ENCODE measurements at places on chromosomes 16 and 17.

DNA sequence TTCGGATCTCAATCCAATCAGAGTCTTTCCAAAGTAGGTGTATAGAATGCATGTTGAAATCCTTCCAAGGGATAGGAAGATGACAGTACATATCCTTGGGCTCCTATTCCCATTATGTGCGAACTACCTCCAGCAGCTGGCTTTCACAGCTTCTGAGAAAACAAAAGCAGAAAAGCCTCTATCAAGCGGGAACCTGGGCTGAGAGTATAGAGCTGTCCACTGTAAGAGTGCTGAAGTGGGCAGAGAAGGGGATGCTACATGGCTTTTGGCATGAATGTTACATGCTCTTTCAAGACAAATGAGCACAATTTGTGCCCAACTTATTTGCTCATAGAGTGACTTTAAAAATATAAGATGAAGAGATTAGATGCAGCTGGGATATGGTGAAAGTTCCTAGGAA lies 993.5 kb downstream of the CDH8 start:
- DNase-seq = peak; percentile 6

DNA sequence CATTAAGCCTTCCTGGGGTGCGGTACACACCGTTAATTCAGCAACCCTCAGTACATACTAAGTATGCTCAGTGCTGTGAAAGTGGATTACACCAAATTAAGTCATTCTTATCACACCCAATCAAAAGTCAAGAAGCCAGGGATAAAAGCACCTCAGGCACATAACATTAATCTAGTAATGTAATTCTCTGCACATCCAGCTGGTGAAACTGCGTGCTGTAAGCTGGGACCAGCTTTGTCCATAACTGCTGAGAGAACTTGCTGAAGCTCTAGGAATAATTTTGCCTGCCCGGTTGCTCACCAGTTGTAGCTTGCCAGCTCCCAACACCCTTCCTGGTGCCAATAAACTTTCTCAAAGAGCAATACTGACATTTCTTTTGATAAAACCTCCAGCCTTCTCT lies 44.9 kb downstream of the SLC47A1 start:
- no peak for DNase-seq

DNA sequence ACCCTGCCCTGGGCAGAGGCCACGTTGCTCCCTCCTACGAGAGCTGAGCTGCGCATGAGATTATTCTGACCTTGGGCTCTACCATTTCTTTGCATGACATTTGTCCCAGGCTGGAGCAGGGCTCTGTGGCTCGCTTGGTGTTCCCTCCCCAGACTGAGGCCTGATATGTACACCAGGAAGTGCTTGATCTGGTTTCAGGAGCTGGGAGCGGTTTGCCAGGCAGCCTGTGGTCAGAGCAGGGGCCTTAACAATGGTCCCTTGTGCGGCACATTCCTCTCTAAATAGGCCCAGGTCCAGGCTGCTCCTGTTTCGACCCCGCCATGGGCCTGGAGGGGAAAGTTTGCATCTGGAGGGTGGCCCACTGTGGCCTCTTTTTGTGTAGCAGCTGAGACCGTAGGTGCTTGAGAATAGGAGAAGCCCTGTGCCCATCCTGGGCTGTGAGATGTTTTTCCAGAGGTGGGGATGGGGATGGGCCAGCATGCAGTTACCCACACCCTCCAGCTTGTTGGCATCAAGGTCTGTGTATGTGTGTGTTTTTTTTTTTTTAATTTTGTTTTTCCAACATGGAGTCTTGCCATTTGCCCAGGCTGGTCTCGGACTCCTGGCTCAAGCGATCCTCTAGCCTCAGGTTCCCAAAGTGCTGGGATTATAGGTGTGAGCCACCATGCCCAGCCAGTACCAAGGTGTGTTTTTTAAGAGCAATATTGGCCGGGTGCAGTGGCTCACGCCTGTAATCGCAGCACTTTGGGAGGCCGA lies 253.9 kb downstream of the SEC14L1 start:
- no peak for DNase-seq

DNA sequence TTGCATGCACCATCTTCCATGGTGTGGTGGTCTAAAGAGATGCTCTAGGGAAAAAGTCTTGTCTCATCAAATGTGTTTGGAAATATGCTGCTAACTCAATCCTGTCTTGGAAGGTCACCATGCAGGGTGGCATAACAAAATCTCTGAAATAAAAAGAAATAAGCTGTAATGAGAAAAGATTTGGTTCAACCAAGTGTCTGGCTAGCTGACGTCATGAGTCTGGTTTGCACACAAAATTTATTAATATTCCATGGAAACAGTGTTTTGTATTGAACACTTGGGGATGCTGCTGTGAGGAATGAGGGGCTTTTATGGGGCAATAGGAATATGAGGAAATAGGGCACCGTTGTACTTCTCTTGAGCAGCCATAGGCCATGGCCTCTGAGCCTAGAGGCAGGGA lies 575.7 kb upstream of the CDH5 start:
- no peak for DNase-seq

DNA sequence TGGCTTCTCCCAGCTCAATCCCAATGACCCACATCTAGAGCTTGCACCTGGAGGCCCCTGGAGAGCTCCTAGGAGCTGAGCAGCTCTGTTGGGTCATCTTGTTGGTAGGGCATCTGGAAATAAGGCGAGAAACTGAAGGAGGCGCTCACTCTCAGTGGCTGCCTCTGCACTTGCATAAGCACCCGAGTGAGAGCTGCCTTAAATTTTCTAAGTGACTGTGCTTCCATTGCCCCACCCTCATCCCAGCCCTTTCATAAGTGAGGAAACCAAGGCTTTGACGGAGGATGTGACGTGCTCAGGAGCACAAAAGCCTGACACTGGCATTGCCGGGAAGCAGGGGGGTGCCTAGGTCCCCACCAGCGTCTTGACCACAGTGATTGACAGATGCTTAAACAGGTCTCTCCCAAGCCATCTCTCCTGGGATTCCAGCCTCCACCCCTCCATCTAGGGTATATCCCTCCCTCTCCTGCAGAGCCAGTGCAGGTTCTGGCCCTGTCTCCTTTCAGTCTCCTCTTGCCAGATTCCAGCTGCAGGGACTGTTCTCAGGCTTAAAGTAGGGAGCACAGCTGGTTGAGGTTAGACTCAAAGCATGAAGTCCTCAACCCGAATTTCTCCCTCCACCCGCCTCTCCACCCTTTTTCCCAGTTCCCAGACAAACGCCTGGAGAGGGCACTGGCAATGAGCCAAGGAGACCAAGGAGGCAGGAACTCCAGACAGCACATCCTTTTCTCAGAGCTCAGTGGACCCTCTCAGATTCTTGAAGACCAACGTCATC lies 113.7 kb downstream of the IRX5 start:
- DNase-seq = no peak

DNA sequence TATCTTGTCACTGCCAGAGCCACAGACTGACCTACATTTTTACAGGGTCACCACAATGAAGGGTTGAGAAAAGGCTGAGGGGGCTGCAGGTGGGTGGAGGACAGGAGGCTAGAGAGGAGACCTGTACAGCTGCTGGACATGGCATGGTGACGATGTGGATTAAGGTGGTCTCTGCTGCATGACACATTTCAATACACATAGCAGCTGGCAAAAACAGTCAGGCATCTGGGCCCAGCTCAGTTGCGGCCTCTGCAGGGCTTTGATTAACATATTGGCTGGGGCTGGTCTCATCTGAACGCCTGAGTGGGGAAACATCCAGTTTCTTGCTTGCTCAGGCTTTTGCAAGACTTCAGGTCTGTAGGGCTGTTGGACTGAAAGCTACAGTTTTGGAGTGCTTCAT lies 265.4 kb upstream of the FOXF1 start:
- no peak for DNase-seq

GRCh38 chr17:57714665-57715180 lies 30.4 kb downstream of the CCDC182 start:
- no peak for DNase-seq

- DNase-seq = peak; percentile 32
Measured at GRCh38 chr16:85202631-85203461, 90.6 kb upstream of the CIBAR2 start.

GRCh38 chr16:49491106-49491670 lies 117.6 kb downstream of the C16orf78 start:
- no peak for DNase-seq

- DNase-seq = no peak
Measured at GRCh38 chr17:38916771-38917170, 8.6 kb upstream of the LASP1NB start.

GRCh38 chr16:87074641-87075318 lies 242.4 kb downstream of the C16orf95 start:
- DNase-seq = no peak

DNA sequence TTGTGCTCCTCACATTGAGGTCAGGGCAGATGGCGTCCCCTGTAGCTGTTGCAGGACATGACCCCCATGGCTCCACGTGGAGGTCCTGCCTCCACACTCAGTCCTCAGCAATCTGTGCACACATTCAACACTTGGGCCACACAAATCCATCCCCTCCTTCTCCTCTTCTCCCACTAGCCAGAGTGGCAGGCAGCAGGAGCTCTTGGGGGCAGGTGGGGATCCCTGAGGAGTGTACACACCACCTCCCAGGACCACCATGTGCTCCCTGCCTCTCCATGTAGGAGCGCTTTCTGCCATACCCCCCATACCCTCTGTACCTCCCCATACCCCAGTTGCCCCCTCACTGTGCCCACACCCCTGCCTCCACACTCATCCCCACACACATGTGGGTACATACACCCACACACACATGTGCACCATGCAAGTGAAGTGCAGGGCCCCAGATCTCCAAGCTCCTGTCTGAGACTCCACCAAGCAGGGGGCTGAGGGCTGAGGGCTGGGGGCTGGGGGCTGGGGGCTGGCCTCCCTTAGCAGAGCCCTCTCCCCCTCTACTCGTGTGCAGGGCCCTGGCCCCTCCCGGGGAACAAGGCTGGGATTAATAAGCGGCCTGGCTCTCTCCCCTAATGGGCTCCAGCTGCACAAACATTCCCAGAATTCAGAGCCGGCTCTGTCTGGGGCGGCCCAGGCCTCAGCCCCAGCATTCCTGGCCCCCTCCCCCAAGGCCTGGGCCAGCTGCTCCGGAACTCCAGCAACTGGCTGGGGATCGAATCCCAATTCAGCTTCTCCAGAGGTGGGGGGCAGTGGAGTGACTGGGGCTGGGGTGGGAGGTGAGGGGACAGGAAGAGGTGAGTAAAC lies 48.2 kb upstream of the MEIOC start:
- DNase-seq = no peak

DNA sequence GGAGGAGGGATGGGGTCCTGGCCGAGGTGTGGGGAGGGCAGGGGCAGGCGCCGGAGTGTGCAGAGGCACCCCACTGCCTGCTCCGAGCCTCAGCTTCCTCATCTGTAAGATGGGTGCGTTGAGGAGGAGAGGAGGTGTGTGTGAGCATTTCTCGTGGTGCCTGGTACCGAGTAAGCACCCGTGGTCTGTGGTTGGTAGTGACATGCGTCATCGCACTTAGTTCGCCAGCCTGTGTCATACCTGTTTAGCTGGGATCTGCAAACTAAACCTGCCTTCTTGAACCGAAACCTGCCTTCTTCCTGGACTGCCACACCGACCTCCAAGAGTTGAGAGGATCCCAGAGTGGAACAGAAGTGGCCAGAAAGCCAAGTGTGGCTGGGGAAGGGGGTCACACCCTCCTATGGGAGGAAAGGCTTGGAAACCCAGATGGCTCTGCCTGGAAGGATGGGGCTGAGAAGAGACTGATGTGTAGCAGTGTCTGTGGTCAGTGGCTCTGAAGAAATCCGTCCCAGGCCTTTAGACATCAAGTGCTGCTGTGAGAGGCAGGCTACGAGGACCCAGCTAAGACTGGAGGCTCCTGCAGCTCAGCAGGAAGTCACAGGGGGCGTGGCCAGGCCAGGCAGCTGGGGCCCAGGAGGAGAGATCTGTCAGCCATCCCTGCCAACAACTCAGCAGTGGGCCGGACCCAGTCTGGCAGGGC lies 162.6 kb upstream of the PLCG2 start:
- DNase-seq = no peak

GRCh38 chr17:10614536-10615155 lies 42.5 kb downstream of the MYH3 start:
- no peak for DNase-seq

- no peak for DNase-seq
Measured at GRCh38 chr17:37820995-37821713, 76.3 kb upstream of the HNF1B start.

DNA sequence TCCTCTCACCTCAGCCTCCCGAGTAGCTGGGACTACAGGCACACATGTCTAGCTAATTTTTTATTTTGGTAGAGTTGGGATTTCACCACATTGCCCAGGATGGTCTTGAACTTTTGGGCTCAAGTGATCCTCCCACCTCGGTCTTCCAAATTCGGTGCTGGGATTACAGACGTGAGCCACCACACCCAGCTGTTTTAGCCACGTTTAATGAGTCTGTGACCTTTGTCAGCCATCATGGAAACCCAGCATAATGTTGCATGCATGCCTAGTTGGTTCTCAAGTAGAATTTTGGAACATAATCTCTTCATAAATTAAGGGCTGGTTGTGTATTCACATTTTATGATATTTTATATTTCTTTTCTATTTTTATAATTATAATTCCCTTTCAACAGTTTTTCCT lies 42.0 kb downstream of the GOSR1 start:
- DNase-seq = no peak

- DNase-seq = no peak
Measured at GRCh38 chr17:58318627-58319172, 9.9 kb downstream of the TSPOAP1 start.

DNA sequence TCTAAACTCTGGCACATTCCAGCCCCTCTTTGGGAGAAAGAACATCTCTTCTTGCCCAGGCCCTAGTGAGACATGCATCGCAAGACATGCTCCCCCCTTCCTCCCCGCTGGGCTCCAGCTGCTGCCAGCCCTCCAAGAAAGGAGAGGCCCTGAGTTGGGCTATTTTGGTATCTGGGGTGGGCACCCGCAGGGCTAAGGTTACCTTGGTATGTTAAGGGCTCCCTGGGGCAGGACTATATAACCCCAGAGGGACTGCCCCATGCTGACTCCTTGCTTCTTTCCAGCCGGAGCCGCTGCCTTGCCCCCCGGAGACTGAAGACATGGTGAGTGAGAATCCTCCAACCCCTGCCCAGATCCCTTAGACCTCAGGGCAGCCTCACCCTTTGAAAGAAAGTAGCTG lies at the start of gene MYL11:
Gene MYL11 (plus strand): TSS at position 265 of the 400 bp plus-strand sequence. CDS start 56 bp downstream, at position 321.
- DNase-seq = no peak

DNA sequence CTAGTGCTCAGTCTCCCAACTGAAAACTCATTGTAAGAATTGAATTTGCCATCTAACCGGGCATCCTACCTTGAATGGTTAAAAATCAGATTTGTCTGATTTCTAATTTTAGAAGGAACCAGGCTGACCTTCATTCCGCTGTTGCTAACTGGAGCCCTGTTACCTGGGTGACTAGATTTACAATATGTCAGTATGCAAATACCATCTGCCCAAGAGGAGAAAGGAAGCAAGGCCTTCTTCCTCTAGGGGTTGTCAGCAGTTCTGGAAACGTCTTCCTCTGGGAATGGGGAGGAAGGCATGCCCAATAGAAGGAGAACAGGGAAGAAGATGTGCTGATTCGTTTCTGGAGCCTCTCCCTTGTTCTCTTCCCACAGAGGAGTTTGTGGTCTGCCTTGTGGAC lies 137.9 kb downstream of the PITPNC1 start:
- no peak for DNase-seq
